ENCODE measurements at places on chromosomes 1 and 21. TPM values are rescaled to one million over a fixed set of nuclear protein-coding genes. Genes with fewer than 3 reads are reported as not detected.

Gene KRTAP12-2
- not detected for total RNA-seq

Gene PODN
- total RNA-seq: not detected

Gene COL6A2
- total RNA-seq: 39.7 TPM

Gene DOP1B
- total RNA-seq: 2.3 TPM

Gene ZSWIM5
- 10.1 TPM for total RNA-seq

Gene ANGPTL1
- not detected for total RNA-seq

Gene MAN1C1
- 1.8 TPM for total RNA-seq

Gene IL10
- total RNA-seq: not detected

Gene ILDR2
- total RNA-seq: under 0.01 TPM

Gene C8A
- not detected for total RNA-seq

Gene KNCN
- total RNA-seq: not detected

Gene INSRR
- not detected for total RNA-seq

Gene OR2T35
- not detected for total RNA-seq

Gene DIRAS3
- total RNA-seq: 0.54 TPM

Gene KRTAP22-2
- total RNA-seq: not detected

Gene SIM2
- total RNA-seq: not detected

Gene RASAL2
- 17.4 TPM for total RNA-seq

Gene MX2
- 0.22 TPM for total RNA-seq

Gene PLA2G2F
- total RNA-seq: not detected

Gene PLXNA2
- total RNA-seq: 40.7 TPM

Gene TNFRSF4
- 1.7 TPM for total RNA-seq

Gene C1QTNF12
- 0.22 TPM for total RNA-seq

Gene SMIM1
- 0.17 TPM for total RNA-seq

Gene NPHS2
- total RNA-seq: not detected

Gene TTC24
- total RNA-seq: not detected

Gene SNX7
- 34.1 TPM for total RNA-seq

Gene ADORA1
- not detected for total RNA-seq
